ENCODE measurements at places on chromosomes 1 and 21.

- DNase-seq: no peak
Measured at GRCh38 chr1:227213426-227213825, 104.9 kb downstream of the CDC42BPA start.

DNA sequence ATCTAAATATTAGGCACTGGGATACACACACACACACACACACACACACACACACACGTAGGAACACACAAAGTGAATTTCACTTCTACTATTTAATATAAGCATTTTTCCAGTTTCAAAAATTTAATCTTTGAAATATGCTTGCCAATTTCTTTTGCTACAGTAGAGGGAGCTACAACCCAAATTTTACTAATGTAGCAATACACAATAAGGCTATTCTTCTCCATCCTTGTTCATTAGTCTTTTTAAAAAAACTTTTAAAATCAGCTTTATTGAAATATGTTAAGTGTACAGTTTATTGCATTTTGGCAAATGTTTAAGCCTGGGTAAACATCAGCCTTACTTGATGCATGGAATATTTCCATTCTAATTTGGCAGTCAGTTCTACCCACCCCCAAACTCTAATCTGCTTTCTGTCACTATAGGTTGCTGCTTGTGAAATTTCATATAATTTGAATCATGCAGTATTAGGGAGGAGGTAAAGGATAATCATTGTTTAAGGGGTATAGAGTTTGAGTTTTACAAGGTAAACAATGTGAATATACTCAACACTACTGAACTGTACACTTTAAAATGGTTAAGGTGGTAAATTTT lies 93.0 kb upstream of the TENT5C start:
- no peak for DNase-seq

- no peak for DNase-seq
Measured at GRCh38 chr1:116724765-116725375, 29.4 kb upstream of the CD2 start.

- DNase-seq: no peak
Measured at GRCh38 chr1:242225767-242226573, 227.1 kb upstream of the MAP1LC3C start.

DNA sequence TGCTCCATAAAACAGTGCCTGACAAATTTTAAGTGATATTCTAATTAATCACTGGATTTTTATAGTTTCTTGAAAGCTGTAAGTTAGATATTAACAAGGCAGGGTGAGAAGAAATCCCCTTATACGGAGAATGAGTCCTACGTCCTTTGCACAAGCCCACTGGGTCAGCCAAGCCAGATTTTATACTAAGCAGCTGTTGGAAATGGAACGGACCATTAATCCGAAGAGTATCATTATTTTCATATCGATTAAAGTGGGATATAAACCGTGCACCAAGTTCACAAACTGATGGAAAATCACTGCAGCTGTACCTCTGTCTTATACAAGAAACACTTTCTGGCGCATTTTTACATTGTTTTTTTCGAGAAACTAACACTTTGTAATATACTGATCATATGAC lies 35.2 kb downstream of the SPAG17 start:
- no peak for DNase-seq

- no peak for DNase-seq
Measured at GRCh38 chr1:94936861-94937620, 10.1 kb upstream of the CNN3 start.

DNA sequence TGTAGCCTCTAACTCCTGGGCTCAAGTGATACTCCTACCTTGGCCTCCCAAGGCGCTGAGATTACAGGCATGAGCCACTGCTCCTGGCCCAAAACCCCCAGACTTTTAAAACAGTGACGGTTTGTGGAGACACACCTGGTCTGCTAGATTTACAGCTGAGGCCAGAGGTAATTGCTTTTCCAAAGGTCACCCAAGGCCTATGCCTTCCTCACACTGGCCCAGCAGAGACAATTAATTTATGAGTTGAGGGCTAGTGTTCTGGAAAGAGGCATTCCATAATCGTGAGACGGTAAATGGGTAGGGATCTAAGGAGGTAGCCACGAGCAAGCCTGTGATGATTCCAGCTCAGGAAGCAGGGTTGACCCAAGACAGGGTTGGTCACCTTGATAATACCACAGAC lies 12.4 kb upstream of the PARP1 start:
- DNase-seq: no peak

DNA sequence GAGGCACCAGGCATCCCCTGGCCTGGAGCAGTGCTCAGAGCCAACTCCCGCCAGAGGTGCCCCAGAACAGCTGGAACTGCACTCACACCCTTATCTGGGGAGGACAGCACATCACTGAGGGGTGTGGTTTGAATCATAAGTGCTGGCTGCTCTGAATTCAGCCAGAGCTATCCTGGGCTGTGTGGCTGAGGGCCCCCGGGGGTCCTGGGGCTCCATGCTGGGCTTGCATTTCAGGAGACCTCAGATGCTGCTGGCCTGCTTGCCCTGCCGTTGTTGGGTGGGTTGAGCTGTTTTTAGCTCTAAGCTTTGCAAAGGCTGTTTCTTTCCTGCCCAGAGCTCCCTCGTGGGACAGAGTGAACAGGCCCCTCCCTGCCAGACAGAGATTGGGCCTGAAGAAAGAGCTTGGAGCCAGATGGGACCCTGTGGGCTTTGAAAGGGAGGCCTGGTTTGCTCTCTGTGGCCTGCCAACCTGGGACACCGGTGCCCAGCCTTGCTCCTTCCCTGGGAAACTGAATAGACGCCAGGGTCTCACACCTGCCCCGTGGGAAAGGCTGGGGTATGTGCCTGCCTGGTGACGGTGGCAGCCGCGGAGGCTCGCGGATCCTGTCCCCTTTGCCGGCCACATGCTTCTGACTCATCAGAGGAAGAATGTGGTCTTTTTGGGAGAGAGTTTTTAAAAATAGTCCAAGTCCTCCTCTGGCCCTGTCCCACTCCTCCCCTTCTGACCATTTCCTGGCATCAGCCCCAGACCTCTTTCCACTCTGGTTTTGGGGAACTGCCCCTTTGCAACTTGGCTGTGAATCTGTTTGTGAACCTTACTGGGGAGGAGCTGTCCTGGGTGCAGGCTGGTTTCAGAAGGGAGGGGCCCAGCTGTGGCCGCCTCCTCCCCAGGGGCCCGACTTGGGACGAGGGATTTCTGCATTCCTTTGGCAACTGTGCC lies 30.0 kb downstream of the ARHGEF10L start:
- no peak for DNase-seq

DNA sequence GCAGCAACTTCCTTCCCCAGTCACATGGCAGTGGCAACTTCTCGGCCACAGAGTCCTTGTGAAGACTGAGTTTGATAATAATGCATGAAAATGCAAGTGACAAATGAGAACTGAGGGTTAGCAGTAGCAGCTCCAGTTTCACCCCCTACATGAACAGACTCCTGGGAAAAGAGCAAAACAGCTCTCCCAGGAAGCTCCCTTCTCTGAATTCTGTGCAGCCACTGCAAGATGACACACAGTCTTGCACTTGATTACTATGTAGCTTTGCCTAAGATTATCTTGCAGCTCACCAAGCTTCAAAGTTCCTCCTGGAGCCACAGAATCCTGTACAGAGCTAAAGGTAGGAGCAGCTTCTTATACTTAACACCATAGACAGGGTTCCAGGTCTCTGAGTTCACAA lies 4.7 kb downstream of the PGBD5 start:
- DNase-seq: no peak

DNA sequence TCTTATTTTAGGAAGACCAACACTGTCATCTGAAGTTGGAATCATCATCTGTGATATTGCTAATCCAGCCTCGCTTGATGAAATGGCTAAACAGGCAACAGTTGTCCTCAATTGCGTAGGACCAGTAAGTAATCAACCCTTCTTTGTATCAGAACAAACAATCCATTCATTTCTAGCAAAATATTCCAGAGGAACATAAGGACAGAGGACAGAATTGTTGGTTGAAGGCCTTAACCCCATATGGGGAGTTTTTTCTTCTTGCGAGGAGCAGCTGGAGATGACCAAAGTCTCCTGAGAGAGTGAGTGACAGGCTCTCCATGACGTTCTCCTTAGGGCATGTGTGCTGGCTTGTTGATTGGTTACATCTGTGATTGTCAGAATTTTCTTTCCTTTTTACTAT lies 2.7 kb downstream of the SCCPDH start:
- no peak for DNase-seq

DNA sequence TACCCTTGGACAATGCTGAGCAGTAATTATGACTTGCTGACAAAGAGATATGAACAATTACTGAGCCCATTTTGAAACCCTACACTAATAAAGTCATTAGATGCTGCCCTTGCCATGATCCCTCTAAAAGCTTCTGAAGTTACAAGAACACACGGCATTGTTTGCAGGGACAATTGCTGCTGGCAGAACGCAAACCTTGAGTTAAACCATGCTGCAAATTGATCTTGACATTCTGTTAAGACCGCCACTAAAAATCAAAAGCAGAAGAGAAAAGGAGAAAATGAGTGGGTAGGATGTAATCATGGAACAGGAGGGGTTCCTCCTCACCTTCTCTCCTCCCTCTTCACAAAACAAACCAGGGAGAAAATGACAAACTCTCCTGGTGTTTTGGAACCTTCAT lies 136.2 kb upstream of the DMRTA2 start:
- no peak for DNase-seq

GRCh38 chr1:229768232-229768631 lies 142.2 kb downstream of the URB2 start:
- DNase-seq: no peak
